ENCODE measurements at places on chromosomes 7 and 10. TPM values are rescaled to one million over a fixed set of nuclear protein-coding genes. Genes with fewer than 3 reads are reported as not detected.

The PLEKHS1 gene
- total RNA-seq = 0.06 TPM

The FANK1 gene
- 1.8 TPM for total RNA-seq

The SMKR1 gene
- 8.4 TPM for total RNA-seq

The TMEM229A gene
- total RNA-seq = not detected

The WDR86 gene
- 0.20 TPM for total RNA-seq

The ZNF273 gene
- total RNA-seq = 2.1 TPM

The ATP6V0A4 gene
- total RNA-seq = 0.22 TPM

The FOXP2 gene
- not detected for total RNA-seq

The CRPPA gene
- total RNA-seq = 0.65 TPM

The ZNF107 gene
- total RNA-seq = 2.5 TPM

The MGAM2 gene
- total RNA-seq = 0.02 TPM

The MRPL43 gene
- 96.9 TPM for total RNA-seq

The AGAP9 gene
- 8.8 TPM for total RNA-seq

The CC2D2B gene
- 0.44 TPM for total RNA-seq

The DLX5 gene
- total RNA-seq = not detected

The PTPN20 gene
- 3.9 TPM for total RNA-seq

The TPK1 gene
- 2.8 TPM for total RNA-seq

The PRSS37 gene
- not detected for total RNA-seq

The CYP3A7 gene
- total RNA-seq = 0.05 TPM

The STOX1 gene
- 0.73 TPM for total RNA-seq

The TYW1B gene
- 2.8 TPM for total RNA-seq

The OR2A7 gene
- not detected for total RNA-seq

The IL6 gene
- total RNA-seq = 0.59 TPM

The NXPH1 gene
- not detected for total RNA-seq

The EEPD1 gene
- 56.7 TPM for total RNA-seq

The PRLHR gene
- not detected for total RNA-seq

The AGFG2 gene
- total RNA-seq = 57.6 TPM

The CTNNA3 gene
- total RNA-seq = not detected

The CNNM2 gene
- total RNA-seq = 3.4 TPM

The LRRD1 gene
- total RNA-seq = not detected

The SNCG gene
- total RNA-seq = 13.6 TPM

The ST8SIA6 gene
- total RNA-seq = 0.03 TPM

The GCK gene
- 0.05 TPM for total RNA-seq

The MYL10 gene
- total RNA-seq = not detected

The SCIN gene
- 0.39 TPM for total RNA-seq

The NPY4R gene
- total RNA-seq = 34.8 TPM

The ETV1 gene
- total RNA-seq = 2.1 TPM
